ENCODE measurements at places on chromosomes 4 and X.

GRCh38 chr4:37865450-37865849, 25.4 kb upstream of the TBC1D1 start:
- no peak for DNase-seq

- no peak for DNase-seq
Measured at GRCh38 chrX:150569155-150569477, 695 bp downstream of the MTM1 start.

DNA sequence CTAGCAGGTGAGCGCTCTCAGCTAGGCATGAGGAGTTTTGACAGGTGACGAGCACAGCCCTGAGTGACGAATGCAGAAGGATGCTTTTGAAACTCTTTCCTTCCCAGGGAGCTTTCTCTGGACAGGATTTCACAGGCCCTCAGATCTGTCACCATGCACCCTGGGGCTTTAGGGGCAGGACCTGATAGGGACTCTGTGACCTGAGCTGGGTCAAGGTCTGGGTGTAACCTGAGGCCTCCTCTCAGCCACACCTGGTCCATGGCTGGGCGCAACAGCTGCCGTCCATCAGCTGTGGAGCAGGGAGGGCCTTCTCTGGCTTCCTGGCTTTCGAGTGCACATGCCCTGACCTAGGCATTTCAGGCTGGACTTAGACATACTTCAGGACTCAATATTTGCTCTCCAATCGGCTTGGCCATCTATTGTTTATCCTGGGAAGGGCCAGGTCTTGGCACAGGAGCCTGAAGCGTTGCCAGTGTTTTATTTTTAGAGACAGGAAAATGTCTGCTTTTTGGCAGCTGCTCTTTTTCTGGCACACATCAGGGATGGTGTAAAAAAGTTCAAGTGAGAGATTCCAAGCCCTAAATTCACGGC, 56.4 kb downstream of the C4orf51 start:
- no peak for DNase-seq

DNA sequence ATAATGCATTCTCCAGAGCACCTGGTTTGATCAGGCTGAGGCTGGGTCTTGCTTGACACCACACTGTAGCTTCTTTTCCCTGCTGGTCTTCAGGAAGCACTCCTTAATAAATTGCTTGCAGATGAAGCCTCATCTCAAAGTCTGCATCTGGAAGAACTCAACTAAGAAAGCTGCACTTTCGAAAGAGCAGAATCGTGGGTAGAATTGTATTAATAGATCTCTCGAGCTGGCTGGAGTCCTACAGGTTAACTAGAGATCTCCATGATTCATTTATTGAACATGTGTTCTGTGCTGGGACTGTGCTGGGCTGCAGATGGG, 152.7 kb downstream of the STK32B start:
- no peak for DNase-seq

DNA sequence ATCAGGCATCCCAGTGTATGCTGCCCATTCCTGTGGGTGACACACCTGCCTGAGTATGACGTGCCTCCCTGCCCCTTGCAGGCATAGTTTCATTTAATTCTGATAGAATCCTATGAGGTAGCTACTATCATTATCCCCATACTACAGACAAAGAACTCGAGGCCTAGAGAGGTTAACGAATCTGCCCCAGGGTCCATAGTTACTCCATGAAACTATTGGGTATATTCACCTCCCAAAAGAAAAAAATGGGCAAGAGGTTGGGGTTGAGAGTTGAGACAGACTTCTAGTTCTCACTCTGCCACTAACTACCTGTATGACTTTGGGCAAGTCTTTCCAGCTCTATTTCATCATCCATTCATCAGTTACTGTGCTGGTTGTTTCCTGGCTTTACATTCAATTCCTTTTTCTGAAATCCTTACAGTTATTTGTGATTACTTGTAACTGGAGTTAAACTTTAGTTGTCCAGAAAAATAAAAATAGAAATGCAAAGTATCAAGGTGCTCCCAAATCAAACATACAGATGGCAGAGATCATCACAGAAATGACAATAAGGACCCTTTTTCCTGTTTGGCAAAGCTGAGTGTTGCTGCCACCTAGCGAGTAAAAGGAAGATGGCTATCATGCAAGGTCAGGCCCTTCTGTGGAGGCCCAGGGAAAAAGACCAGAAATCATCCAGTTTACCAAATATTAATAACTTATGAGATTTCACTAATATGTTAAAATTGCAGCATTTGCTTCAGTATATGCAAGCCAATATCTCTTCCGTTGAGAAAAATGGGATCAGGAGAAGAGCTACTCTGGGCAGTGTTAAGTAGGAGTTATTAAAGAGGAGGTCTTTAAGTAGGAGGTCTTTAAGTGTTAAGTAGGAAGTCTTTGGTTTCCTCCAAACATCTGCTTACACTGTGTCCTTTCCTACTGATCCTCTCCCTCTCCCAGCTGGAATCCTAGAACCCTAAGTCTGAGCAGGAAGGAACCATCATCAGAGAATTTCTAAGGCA, 17.1 kb upstream of the MAP7D3 start:
- peak; percentile 18 for DNase-seq

DNA sequence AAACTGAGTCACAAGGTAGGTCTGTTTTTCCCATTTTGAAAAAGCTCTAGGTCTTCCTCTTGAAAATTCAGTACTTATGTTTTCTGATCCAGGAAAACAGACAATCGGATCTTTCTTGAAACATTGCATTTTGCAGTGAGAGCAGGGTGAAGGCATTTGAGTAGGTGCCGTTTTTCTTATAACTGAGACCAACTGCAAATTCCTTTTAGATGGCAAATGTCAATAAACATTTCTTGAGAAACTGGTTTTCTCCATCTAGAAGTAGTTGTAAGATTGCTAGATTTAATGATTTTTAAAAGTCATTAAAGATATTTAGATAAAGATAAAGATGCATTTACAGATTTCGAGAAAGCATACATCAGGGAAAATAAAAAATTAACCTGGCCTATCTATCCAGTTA, 92.4 kb downstream of the PHOX2B start:
- no peak for DNase-seq

GRCh38 chr4:13627178-13627605, 333 bp downstream of the BOD1L1 start:
- no peak for DNase-seq

DNA sequence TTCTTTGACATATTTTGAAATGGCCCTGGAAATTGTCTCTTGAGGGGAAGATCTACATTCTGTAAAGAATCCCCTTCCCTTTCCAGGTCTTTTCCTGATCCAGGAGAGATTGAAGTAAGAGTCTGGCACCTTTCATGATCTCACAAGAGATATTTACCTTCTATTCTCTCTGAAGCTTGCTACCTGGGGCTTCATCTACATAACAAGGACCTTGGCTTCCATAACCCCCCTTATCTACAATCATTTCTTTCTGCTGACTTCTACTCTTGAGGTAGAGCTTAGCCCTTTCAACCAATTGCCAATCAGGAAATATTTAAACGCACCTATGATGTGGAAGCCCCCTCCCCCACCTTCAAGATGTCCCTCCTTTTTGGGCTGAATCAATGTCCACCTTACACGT, 383.7 kb upstream of the MAGEB18 start:
- no peak for DNase-seq

DNA sequence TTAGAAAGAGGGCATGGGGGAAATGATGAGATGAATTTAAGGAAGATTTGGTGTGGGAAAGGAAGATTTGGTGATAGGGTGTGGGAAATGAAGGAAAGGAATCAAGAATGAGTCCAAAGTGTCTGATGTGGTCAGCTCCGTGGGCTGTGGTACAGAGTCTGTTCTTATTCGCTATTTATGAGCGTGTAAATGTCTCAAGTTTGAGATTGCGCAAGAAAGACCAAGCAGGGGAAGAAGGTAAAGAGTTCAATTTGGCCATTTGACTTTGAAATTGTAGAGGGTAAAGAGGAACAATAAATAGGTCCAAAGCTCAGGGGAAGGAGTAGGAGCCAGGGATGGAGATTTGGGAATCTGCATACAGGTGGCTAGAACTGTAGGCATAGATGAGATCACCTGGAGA, 11.3 kb upstream of the SMS start:
- DNase-seq = no peak

- no peak for DNase-seq
Measured at GRCh38 chrX:69185141-69185540, 19.9 kb upstream of the PJA1 start.

DNA sequence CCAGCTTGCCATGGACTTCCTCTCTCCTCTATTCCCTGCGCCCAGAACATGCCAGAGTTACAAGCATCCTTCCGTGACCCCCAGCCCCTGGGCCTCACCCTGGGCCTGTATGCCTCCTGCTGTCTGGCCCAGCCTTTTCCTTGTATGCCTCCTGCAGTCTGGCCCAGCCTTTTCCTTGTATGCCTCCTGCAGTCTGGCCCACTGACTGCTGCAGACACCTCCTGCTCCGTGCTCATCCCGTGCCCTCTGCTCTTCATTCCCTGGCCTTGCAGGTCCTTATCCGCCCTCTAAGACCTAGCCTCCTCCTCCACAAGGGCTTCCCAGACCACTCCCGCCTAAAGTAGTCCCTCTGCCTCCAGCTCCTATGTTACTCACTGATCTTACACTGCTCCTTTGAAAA, 44.2 kb downstream of the IRF2 start:
- DNase-seq = no peak

DNA sequence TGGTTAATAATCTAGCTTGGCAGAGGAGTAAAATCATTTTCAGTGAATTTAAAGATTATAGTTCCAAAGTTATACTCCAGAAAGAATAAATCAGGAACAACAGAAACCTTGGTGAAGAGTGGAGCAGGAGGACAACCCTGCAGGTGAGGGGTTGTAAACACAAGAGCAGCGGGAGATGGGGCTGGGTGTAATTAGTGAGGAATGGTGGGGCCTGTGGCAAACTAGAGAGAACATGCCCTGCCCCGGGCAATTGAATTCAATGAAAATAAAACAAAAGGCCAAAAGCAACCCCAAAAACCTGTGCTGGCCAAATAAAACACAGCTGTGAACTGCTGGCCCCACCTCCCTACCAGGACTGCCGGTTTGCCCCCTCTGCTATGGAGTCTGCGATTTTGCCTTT, 325.2 kb downstream of the NR3C2 start:
- no peak for DNase-seq

GRCh38 chr4:92249541-92249940, 54.2 kb upstream of the GRID2 start:
- DNase-seq = no peak

DNA sequence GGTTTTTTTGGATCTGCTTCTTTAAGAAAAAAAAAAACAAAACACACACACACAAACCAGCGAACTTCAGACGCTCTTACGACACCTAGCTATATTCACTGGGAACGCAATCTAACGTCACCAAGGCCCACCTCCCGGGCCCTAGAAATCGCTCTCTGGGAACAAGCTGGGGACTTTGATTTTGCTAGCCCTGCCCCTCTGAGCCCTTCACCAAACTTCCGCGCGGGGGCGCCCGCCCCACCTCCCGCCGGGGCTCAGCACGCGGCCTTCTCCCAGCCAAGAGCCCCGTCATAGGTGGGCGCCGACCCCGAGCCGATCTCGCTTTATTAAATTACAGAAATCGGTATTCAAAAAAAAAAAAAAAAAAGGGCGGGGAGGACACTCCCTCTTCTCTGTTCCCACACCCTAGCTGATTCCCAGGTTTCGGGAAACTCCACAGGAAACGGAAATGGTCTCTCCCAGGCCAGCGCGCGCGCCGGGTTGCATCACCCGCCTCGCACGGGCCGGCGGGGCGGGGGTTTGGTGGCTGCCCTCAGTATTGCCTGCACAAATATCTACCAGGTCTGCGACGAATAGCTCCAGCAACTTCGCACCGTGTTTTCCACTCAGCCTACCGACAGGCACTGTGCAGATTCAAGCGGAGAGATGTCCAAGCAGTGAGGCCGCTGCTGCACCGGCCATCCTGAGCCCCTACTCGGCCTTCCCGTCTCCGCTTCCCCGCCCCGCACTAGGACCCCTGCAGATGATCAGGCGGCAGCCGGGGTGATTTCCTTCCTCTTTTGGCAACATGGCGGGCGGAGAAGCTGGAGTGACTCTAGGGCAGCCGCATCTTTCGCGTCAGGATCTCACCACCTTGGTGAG, at the start of gene EIF2S3:
Gene EIF2S3 (plus strand): TSS at position 775 of the 861 bp plus-strand sequence. CDS start 13 bp downstream, at position 788.
- DNase-seq = peak; percentile 56
